Activated CD4-positive, alpha-beta T cell treated with anti-CD3 and anti-CD28 coated beads for 24 hours (primary cell): ENCODE measurements at places on chromosomes 4 and X.
A peak's percentile ranks its signal among the peaks of the same experiment; 100 is the strongest.

GRCh38 chr4:17370818-17371217, 141.1 kb downstream of the QDPR start:
- DNase-seq, result no peak

GRCh38 chr4:169634975-169635374, 14.6 kb downstream of the CLCN3 start:
- no peak for DNase-seq

- no peak for DNase-seq
Measured at GRCh38 chr4:1210241-1210841, 38.0 kb upstream of the SPON2 start.

DNA sequence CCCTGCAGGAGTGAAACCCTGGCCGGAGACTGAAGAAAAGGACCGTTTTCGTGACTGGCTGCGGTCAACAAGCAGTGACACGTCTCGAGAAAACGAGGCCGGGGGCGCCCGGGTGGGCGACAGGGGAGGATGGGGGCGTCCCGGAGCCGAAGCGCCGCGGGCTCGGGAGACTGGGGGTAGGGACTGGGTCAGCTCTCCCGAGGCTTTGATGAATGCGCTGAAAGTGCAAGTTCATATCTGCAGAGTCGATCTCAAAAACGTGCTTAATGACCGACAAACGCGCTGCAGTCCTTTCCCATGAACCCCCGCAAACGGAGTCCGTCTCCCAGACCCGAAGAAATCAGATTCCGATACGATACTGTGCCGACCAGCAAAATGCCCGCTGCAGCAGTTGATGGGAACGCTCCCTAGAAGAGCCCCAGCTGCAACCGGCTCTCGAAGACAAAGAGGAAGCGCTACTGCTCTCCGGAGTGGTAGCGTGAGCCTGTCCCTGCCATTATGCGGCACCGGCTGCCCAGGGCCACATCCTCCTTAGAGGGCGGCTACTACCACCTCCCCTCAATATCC, 806 bp upstream of the CD99L2 start:
- no peak for DNase-seq

- no peak for DNase-seq
Measured at GRCh38 chrX:99095965-99096635, 1314.0 kb downstream of the PCDH19 start.

GRCh38 chr4:71186566-71187403, 152.0 kb upstream of the SLC4A4 start:
- DNase-seq, result peak; percentile 10

DNA sequence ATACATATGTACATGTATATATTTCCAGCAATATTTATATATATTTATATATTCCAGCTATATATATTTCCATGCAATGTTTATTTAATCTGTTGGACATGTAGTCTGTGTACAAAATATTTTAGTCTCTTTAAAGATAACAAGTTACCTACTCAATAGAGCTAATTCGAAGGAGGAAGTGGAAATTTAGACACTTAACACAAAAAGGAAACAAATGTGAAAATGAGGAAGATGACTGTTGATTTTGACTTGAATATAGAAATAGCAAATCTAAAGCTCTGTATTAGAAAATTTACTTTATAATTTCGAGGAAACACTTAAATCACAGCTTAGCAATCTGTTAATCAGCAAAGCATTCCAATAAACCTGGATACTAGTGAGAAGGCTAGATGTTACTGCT, 1064.4 kb downstream of the PCDH7 start:
- no peak for DNase-seq

DNA sequence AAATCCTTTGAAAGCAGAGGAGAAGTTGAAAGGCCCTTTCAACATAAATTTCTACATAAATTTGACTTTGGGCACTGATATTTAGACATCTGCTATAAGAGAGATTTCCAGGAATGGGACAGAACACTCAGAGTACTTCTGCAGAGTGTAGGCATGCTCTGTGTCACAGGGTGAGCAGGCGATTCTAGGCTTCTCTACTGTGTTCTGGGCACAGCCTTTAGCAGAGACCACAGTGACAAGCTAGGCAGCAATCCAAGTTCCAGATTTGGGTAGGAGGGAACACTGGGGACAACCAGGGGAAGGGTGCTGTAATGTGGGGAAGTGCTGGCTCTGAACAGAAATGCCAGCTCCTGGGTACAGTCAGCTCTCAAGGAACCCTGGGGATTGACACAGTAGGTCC, 6.9 kb downstream of the MAGEA10 start:
- no peak for DNase-seq

DNA sequence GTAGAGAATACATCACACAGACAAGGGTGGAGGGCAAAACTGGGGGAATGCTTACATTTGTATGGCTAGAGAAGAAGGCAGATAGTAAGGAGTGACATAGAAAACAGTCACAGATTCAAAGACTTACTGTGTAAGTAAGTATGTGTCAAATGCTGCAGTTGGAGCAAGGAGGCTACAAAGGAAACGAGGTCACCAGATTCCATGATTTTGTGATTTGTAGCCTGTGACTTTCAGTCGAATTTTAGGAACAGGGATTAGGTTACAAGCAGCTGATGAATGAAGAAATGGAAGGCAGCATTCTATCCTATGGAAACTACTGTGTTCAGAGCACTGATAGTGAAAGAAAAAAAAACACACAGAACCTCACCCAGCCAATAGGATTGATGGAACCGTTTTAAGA, 407.9 kb downstream of the IL15 start:
- DNase-seq, result no peak

DNA sequence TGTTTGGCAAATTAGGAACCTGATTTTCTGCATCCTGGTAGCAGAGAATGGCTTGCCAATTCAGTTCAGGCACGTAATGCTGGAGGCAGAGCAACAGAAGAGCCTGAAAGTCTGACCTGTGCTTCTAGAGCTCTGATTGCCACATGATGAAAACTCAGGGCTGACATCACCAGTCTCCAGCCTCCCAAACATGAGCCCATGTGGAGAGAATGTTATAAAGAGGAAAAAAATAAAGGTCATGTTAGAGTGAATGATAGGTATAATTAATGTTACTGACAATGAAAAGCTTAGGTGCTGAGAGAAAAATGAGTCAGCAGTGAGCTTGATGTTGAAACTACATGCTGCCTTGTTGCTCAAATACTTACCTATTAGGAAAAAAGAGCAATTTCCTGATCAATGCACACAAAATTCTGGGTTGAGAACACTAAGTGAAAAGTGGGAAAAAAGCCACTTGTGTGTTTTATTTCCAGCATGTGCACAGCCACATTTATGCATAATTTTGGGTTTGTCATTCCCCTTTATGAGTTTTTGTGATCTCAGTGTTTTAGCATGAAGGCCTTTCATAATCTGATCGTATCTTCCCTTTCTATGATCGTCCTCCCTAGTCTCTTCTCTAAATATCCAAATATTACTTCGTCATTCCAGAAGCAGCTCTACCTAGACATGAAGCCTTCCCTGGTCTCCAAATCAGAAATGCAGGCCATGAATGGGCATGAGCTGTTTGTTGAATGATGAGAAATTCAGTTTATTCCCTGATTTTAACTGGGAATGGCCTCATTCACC, 113.3 kb upstream of the CPEB2 start:
- no peak for DNase-seq
